ENCODE measurements at places on chromosomes 4 and X. TPM values are rescaled to one million over a fixed set of nuclear protein-coding genes. Genes with fewer than 3 reads are reported as not detected.

Gene ADH1C
- total RNA-seq = 27.0 TPM

Gene CXCL9
- total RNA-seq = 0.46 TPM

Gene SPANXD
- not detected for total RNA-seq

Gene TRMT44
- total RNA-seq = 11.7 TPM

Gene C1QTNF7
- total RNA-seq = 0.46 TPM

Gene SASH3
- total RNA-seq = 1.3 TPM

Gene KCTD8
- 0.91 TPM for total RNA-seq

Gene TBX22
- total RNA-seq = not detected

Gene ANKRD50
- 3.0 TPM for total RNA-seq

Gene LIN54
- total RNA-seq = 25.0 TPM

Gene PPP4R3C
- not detected for total RNA-seq

Gene SMR3B
- not detected for total RNA-seq

Gene HMGN5
- 1.1 TPM for total RNA-seq

Gene GUCY1A1
- 13.4 TPM for total RNA-seq

Gene PCDH11X
- total RNA-seq = not detected

Gene ASB5
- total RNA-seq = 284 TPM

Gene GPRASP1
- total RNA-seq = 1.8 TPM

Gene DCAF4L1
- 1.7 TPM for total RNA-seq

Gene NOX1
- total RNA-seq = not detected

Gene HTN3
- total RNA-seq = not detected

Gene BCAP31
- total RNA-seq = 41.5 TPM

Gene MTTP
- 0.63 TPM for total RNA-seq

Gene MAGEA2
- total RNA-seq = not detected

Gene SLC7A11
- not detected for total RNA-seq

Gene GABRB1
- not detected for total RNA-seq

Gene CHIC1
- 5.6 TPM for total RNA-seq

Gene IGFBP7
- 127 TPM for total RNA-seq

Measured in gastrocnemius medialis (tissue), 4 donors.